Activated CD4-positive, alpha-beta T cell treated with anti-CD3 and anti-CD28 coated beads, Interleukin-2, amount 50 U/mL, for 4 hours (primary cell): ENCODE measurements at places on chromosomes 13 and 19.

DNA sequence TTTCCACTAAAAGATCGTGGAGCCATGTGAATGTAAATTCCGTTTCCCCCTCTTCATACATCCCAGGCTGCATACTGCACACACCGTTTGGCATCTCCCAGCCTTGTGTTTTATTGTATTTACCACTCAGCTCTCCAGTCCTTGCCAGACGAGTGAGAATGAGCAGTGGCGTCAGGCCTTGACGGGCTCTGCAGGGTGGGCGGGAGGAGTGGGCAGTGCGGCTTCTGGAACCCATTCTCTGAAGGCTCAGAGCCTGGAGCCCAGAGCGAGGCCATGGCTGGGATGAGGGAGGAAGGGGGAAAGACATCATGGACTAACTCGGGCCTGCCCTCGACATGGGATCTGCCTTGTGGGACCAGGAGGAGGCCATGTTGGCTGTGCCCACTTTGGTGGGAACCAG is 25.1 kb downstream of the BICRA start:
- DNase-seq: no peak

DNA sequence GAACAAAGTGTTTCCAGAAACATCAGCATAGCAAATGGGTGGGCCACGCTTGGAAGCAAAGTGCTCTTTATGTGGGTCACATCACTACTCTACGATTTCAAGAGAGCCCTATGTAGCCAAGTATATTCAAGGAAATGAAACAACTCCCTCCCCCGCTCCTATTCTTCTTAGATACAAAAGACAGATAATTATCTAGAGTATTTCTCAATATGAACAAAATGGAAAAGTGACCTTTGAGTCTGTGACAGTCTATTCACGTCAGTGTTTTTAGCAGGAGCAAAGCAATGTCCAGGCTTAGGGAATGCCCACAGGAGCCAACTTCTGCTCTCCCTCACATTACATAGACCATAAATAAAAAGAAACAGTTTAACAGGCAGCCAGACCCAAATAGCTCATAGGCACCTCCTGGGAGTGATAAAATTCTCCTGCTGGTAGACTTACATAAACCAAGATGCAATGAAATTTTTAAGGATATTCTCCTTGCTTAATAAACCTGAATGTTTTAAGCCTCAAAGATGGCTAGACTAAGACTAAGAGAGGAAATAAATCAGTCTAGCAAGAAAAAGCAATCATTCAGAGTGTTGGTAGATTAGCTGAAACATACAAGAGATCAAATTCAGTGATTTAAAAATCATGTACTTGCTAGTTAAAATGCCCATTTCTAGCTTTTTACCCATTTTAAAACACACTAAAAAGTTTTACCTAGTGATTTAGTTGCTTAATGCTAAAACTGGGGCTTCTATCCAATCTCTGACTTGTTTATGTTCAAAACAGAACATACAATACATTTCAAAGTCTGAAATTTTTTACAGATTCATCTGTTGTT is 182.8 kb downstream of the RGCC start:
- no peak for DNase-seq

DNA sequence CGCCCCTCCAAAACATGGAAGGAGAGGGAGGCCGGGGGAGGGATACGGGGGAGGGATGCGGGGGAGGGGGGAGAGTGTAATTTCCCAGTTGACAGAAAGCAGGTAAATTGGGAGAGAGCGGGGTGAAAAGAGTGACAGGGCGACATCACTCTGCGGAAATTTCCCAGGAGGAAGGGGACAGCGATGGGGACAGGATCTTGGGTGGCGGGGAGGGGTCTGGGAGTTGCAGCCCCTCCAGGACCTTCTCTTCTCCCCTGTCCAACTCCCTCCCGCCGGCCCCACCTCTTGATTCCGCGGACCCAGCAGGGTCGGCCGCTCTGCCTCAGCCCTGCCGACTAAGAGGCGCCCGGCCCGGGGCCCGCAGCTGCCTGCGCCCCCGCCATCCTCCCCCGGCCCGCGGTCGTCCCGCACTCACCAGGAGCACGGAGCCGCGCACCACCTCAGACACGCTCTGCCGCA is 108.0 kb upstream of the DOCK9 start:
- DNase-seq: no peak

GRCh38 chr13:40205771-40206240 is 460.6 kb downstream of the FOXO1 start:
- DNase-seq: no peak

DNA sequence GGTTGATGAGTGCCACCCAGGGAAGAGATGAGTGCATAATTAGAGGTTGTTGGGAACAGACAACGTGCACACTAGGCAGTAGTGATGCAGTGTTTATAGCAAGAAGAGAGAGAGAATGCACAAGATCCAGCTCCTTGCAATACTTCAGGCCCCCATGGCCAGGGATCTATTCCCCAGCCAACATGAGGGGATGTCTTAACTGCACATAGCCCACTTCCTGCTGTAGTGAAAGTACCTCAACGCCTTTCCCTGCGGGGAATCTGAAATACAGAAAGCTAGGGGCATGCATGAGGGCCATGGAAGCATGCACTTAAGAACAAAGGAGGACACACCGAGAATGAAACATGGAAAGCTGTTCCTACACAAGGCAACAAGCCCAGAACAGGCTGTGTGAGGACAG is 636.7 kb upstream of the GPC6 start:
- DNase-seq: no peak

- no peak for DNase-seq
These were observed 805 bp downstream of the TMEM205 start for GRCh38 chr19:11345122-11345803.

DNA sequence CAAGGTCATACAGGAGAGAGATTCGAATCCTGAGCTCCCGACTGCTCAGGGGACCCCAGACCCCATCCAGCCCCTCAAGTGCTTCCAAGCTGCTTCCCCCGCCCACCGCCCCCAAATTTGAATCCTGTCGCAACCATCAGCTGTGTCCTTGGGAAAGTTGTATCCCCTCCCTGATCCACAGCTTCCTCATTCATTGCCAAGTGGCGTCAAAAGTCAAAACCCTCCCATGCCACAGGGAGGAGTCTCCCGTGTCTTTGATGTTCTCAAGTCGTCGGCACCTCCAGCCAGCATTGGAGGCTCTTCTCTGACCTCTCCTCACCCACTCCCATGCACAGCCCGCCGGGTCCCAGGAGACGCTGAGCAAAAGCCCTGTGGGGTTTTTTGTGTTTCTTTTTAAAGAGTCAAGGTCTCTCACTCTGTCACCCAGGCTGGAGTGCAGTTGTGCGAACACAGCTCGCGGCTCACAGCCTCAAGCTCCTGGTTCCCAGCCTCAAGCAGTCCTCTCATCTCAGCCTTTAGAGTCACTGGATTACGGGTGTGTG is 2.8 kb upstream of the IFI30 start:
- no peak for DNase-seq

DNA sequence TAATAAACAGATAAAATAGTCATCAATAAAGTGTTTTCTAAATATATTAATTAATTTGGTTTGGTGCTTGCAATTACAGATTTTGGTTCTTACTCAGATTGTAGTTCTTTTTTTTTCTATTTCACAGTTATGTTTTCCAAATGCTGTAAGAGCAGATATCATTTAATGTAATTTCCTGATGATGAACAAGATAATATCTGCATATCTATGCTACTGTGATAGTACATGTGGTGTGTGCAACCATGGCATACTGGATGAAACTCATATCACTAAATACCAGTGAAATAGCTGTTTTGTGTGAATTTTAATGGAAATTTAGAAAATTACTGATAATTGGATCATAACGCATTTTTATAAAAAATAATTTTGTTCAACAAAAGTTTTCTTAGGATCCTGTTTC is 88.8 kb upstream of the MAB21L1 start:
- no peak for DNase-seq

DNA sequence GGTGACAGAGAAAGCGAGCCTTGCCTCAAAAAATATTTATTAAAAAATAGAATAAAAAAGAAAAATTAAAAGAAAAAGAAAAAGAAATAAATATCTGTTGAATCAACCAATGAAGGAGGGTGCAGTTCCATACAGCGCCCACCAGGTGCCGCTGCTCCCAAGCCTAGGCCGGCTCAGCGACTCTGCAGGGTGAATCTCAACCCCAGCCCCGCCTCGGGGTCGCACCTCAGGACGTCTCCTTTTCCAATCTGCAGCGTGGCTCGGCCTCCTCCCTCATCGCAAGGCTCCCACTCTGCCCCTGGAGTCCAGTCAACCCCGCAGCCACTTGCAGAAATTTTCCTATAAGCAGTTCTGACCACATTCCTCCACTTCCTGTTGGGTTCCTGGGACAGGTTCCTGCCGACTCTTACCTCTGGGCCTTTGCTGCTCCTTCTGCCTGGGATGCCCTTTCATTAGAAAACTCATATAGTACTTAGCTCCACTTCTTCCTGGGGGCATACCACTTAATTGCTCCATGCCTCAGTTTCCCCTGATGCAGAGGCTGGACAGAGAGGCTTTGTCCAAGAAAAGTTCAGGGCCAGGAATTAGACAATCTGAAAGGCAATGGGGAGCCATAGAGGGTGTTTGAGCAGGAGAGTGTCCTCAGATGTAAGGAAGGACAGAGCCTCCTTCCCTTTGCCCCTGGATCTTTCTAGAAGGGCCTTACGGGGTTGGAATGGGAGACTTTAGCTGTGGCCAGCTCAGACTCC is 24.3 kb downstream of the NFILZ start:
- DNase-seq: peak; percentile 56

DNA sequence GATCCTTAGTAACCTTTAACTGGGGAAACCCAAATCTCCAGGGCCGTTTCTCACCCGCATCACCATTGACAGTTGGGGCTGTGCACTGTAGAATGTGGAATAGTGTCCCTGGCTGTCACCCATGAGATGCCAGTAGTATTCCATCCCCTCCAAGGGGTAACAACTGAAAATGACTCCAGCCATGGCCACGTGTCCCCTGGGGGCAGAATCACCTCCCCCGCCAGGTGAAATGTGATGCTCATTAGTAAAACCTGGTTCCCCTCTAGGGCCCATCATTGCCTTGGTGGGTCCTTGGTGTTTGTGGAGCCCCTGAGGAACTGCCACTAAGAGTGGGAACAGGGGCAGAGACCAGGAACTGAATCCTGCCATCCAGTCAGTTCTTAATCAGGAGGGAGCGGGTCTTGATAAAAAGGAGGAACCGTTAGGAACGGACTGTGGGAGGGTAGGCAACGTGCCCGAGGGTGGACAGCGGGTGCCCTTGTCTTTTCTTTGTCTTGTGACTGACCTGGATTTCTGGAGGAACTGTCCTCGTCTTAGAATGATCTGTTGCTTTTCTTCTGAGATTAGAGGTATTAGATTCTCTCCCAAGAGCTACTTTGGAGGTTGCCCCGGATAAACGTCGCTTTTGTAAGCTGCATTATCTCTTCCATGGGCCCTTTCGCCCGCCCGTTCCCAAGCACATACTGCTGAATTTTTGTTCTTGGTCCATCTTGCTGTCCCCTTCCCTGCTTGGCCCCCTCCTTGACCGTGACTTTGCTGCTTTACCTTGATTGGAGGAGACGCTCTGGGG is 3.5 kb downstream of the MYO9B start:
- DNase-seq: no peak

- DNase-seq: no peak
These were observed 14.9 kb downstream of the EVI5L start for GRCh38 chr19:7844951-7845350.

GRCh38 chr19:31377736-31378135 is 28.5 kb upstream of the TSHZ3 start:
- no peak for DNase-seq

DNA sequence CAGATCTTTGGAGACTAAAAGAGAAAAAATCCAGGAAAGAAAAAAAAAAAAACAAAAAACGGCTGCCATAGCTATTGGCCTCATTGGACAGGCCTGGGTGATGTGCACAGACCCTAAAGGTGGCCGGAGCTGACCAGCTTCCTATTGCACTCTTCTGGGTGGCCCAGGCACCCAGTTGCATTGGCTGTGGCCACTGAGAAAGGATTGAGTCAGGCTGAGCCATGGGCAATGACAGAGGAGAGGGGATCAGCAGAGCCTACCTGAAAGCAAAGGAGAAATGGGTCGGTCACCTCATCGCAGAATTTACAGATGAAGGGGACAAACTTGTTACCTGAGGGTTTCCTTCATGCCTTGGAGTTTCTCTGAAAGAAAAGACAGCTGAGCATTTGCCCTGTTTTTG is 17.3 kb downstream of the HMGB1 start:
- DNase-seq: no peak

DNA sequence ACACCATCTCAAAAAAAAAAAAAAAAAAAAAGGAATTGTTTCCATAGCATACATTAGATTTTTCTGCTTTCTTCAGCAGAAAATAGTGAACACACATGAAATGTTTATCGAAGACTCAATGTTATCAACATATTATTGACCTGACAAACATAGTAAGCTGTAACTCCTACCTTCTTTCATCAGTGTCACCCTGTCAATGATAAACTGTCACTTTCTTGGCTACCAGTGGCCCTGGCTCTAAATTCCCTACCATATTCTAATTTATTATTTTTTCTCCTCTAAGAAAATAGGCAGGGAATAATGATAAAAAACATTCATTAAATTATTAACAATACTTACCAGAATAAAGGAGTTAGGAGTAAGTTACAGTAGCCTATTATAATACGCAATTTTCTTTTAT is 127.3 kb upstream of the KLHL1 start:
- DNase-seq: no peak

- no peak for DNase-seq
These were observed 118.2 kb upstream of the EDNRB start for GRCh38 chr13:78036841-78037240.

DNA sequence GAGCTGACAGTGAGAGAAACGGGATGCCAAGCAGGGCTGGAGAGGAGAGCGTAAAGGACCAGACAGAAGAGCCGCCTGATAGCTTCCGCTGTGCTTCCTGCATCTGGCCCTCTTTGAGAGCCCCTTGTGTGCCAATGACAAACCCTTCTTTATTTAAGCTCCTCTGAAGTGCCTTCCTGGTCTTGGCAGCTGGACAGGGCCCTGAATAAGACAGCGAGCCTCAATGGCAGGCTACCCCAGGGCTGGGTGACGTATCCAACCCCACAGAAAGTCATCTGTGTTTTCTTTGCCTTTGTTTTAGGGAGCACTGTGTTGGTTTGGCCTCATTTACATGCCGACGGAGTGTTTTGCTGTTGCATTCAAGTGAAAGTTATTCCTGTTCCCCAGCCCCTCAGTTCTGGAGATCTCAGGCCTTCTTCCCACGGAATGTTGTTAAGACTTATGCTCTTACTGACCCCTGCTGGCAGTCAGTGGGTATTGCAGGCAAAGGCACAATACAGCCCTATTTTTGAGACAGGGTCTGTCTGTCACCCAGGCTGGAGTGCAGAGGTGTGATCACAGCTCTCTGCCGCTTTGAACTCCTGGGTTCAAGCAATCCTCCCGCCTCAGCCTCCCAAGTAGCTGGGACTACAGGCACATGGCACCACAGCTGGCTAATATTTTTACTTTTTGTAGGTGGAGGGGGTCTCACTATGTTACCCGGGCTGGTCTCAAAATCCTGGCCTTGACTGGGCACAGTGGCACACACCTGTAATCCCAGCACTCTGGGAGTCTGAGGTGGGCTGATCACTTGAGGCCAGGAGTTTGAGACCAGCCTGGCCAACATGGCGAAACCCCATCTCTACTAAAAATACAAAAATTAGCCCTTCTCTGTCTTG is 16.8 kb downstream of the CCL25 start:
- no peak for DNase-seq

DNA sequence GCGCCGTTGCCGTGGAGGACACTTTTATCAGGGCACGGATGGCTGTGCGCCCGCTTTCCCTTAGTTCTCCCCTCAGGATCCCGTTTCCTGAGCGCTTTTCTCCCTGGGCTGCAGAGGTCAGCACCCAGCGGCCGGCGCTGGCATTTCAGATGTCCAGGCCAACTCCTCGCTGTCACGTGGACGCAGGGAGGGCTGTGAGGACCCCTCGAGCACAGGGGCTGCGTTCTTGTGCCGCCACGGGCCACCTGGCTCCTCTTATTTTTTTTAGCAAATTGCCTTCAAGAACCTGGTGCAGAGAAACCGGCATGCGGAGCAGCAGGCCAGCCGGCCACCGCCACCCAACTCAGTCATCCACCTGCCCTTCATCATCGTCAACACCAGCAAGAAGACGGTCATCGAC is 22.3 kb downstream of the ATP4B start:
- no peak for DNase-seq
